Tracheal epithelial cell (primary cell): ENCODE measurements at places on chromosomes 1 and 21. TPM values are rescaled to one million over a fixed set of nuclear protein-coding genes. Genes with fewer than 3 reads are reported as not detected.

The BRDT gene
- not detected in 2 replicates for total RNA-seq

The HCN3 gene
- total RNA-seq: 0.43 and 0.72 TPM in 2 replicates

The KRTAP12-4 gene
- not detected in 2 replicates for total RNA-seq

The FCRL5 gene
- not detected in 2 replicates for total RNA-seq

The GUCA2B gene
- not detected in 2 replicates for total RNA-seq

The LRRC7 gene
- not detected in 2 replicates for total RNA-seq

The FYB2 gene
- 0.24 TPM in 1 of 2 replicates, not detected in the other for total RNA-seq

The WNT2B gene
- total RNA-seq: 0.43 and 1.7 TPM in 2 replicates

The KCNE2 gene
- total RNA-seq: not detected in 2 replicates

The PLD5 gene
- 0.21 and 0.96 TPM in 2 replicates for total RNA-seq

The RNF207 gene
- 9.8 and 63.4 TPM in 2 replicates for total RNA-seq

The S1PR1 gene
- 0.21 and 0.96 TPM in 2 replicates for total RNA-seq
